Foreskin keratinocyte (primary cell): ENCODE measurements at places on chromosomes 11 and 22. TPM values are rescaled to one million over a fixed set of nuclear protein-coding genes. Genes with fewer than 3 reads are reported as not detected.

- DNase-seq, result no peak
These were observed 164.1 kb upstream of the NCAM1 start for GRCh38 chr11:112797092-112797491.

GRCh38 chr11:110217936-110218335 lies 78.5 kb downstream of the RDX start:
- DNase-seq, result no peak

GRCh38 chr11:36390963-36391471 lies 94.9 kb downstream of the PRR5L start:
- no peak for DNase-seq

The TUBA8 gene
- 0.32 and 0.34 TPM in 2 replicates for total RNA-seq

The TRIM49D2 gene
- not detected in 2 replicates for total RNA-seq

DNA sequence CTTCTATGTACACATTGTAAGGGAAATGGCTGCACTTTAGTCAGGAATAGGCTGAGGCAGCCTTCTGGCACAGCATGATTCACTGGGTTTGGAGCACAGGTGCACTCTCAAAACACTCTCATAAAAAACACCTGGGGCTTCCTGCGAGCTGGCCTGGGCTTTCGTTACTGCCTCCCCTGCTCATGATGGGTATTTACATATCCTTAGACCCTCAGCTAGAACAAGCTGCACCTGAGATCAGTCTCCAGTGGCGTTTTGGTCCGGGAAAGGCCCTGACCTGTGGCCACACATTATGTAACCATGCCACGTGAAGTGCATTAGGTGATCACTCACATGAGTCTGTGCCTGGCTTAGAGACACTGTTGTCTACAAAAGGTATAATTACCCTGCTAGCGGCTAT lies 321.7 kb downstream of the TMEM135 start:
- DNase-seq, result peak; percentile 15

- DNase-seq, result no peak
These were observed 13.1 kb downstream of the MRGPRG start for GRCh38 chr11:3205261-3206155.

DNA sequence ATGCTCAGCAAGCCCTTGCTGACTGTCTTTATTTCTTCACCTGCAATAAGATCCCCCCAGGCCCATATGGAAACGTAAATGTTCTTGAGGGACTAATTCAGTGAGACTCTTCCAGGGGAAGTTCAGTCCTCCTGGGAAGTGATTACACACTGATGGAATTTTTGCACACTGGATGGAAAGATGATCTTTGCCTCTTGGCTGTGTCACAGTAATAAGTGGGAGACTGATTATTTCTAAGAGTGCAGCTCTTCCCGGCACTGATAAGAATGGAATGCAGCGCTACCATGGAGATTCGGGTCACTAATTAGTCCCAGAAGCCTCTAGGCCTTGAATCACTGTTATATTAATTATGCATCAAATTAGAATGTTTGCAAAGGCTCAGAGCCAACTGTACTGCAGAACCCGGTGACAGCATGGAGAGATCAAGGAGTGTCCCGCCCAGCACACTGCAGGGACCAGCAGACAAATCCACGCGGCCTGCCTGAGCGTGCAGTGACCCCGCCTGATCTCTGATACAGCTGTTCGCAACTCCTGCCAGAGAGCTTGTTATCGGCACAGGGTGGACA lies 178.3 kb downstream of the SNX19 start:
- DNase-seq, result no peak

DNA sequence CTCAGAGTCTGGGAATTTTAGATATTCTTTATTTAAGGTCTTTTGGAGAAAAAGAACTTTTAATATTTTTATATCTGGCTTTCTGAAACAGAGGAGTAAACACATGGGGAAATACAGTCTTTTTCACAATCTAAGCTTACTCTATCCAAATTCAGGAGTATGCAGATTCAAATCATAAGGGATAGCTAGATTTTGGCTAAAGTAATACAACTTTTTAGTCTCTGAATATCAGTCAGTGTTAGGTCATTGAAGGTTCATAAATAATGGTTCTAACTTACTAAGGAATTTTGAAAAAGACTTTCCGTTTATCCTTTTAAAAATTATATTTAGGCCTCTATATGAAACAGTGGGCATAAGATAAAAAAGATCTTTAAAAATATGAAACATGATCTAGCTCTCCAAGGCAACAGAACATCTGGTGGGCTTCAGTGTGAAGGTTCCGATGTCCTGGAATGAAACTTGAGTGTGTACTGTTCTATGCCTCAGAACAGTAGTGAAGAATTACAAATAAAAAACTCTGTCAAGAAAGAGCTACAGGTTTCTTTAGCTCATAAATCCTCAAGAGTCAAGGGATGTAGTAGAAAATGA lies 165.2 kb upstream of the PDGFD start:
- no peak for DNase-seq

- DNase-seq, result no peak
These were observed 323.3 kb downstream of the NTM start for GRCh38 chr11:131693756-131694155.

GRCh38 chr11:73283276-73284000 lies 11.3 kb downstream of the P2RY6 start:
- DNase-seq, result no peak

The SCN3B gene
- total RNA-seq, result 0.04 TPM in 1 of 2 replicates, not detected in the other

DNA sequence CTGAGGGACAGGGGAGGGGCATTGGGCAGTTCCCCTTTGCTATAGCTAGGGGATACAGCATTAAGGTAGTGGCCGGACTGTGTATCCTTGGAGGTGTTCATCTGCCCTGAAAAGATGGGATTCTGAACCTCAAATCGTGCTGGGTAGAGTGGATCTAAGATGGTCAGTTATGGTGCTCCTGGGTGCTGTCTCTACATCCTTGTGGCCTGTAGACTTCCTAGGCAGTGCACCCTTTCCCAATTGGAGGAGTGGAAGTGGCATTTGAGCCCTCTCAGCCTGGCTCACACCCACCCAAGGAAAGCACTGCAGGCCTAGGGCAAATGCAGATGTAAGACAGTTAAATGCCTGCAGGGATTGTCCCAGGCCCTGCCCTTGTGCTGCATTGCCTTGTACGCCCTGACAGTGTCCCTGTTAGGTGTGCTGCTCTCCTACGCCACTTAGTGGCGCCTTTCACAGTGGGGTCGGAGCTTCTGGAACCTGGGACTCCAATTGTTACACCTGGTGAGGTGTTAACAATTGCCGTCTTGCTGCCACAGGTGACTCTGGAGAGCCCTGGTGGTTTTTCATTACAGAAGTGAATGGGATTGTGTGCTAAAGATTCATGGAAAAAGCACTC lies 35.0 kb downstream of the PPFIBP2 start:
- no peak for DNase-seq

- DNase-seq, result no peak
These were observed 244.0 kb upstream of the ANO5 start for GRCh38 chr11:21948876-21949275.

DNA sequence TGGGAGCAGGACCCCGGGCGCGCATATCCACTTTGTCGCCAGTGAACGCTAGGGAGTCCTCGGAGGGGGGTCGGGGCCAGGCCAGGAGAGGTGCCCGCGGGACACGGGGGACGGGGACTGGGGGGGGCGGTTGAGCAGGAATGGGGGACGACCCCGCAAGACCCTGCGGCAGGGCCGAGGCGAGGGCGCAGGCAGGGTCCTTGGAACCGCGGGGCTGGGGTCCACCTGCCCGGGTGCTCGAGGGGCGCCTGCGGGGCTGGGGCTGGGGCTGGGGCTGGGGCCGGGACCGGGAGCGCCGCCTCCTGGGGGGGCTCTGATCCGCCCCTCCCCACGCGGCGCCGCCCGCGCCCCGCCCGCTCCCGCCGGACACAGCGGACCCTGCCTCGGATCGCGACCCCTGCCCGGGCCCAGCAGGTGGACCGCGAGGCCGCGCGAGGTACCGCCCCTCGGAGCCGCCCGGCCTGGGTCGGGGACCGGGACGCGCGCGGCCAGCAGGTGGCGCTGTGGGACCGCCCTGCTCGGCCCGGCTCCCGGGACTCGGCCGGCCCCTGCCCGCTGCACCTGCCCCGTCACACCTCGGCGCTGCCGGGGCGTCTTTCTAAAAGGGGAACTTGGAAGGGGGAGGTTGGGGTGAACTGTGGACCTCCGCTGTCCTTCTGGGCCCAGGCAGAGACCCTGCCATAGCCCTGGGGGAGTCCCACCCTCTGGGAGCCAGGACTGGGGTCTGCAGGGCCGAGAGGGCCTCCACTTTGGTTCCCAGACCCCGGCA lies 11.0 kb downstream of the CRELD2 start:
- DNase-seq, result no peak

- DNase-seq, result no peak
These were observed 19.7 kb downstream of the CXCR5 start for GRCh38 chr11:118903204-118904015.

- no peak for DNase-seq
These were observed 89.7 kb upstream of the PHOX2A start for GRCh38 chr11:72333661-72334060.

DNA sequence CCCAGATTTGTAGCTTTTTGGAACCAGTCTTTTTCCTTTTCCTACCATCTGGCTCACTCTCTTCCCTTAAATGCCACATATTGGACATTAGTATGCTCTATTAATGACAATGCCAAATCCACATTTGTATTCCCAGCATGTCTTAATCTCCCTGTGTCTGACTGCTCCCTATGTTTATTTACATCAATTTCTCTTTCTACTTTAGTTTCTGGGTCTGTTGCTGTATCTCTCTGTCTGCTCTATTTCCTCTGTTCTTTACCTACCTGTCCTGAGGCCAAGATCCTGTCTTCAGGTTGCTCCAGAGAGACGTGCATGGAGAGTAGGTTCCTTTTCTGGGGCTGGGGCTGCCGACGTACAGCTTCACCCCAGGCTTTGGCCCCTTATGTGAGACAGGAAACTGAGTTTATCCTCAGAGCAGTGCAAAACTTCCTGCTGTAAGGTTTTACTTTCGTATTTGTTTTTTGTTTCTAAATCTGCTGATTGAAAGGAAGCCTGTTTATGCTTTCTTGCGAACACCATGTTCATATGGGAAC lies 25.6 kb downstream of the OR2AG2 start:
- DNase-seq, result no peak

DNA sequence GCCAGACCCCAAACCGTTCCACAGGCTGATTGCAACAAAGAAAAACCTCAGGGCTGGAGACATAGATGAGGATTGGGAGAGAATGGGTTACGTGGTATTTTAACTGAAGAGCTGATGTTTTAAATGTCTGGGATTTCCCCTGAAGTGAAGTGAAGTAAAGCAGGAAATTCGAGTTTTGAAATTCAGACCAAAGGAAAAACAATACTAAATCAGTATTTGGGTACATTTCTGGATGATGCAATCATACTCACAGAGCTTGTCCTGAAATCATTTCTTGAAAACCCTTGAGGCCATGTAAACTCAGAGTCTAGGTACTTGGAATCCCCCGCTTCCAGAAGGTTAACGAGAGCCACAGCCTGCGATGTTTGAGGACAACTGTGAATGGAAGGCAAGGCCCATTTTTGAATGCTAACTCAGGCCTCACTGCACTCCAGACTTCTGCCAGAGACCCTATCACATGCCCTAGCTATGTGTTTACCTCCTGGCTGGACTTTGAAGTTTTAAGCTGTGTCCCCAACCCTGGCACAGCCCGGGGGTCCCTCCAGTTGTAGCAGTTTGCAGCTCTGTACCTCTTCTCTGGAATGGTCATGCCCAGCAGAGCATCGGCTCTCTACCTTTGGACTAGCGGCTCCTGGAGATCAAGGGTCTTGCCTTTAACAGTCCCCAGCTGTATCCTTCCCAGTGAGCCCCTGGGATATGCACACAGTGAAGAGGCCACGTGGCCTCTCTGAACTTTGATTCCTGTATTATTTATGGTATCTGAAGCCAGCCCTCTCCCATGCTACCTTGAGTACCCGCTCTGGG lies 5.4 kb upstream of the FTH1 start:
- peak; percentile 94 for DNase-seq

GRCh38 chr11:131824771-131825170 lies 454.4 kb downstream of the NTM start:
- no peak for DNase-seq

The PNPLA5 gene
- 0.04 TPM in 1 of 2 replicates, not detected in the other for total RNA-seq

DNA sequence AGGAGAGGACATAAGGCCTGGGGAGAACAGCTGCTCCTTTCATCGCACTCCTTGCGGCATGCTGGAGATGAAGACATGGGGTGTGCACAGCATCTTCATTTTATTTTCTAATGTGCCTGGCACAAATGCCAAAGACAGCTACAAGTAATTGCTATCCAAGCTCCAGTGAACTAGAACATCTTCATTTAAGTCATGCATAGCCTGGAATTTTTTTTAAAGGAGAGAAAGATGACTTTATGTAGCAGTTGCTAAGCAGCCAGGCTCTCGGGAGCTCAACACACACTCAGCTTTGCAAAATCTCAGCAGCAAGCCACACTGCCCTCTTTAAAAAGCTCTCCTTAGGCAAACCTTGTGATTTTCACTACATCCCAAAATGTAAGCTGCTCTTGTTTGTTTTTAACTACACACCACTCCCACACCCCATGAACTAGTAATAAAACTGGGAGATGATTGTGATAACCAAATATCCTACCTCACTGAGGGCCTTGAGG lies 164.5 kb upstream of the POU2AF2 start:
- no peak for DNase-seq

DNA sequence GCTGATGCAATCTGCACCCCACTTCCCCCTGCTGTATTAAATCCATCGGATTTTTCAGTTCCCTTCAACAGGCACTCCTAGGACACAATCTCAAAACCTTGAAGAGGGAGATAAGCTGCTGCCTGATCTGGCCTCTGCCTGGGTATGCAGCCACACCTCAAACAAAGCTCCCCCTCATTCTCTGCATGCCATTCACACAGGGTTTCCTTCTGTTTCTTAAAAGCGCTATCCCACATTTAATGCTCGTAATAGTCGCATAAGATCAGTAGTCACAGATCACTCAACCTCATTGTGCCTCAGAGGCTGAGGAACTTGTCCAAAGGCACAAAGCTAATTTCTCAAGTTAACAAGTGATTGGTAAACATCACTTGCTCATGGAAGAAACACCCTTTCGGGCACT lies 34.0 kb downstream of the UQCR10 start:
- DNase-seq, result no peak

- no peak for DNase-seq
These were observed 50.0 kb upstream of the ADA2 start for GRCh38 chr22:17269224-17269606.

The IFITM1 gene
- total RNA-seq, result 399 and 491 TPM in 2 replicates

GRCh38 chr11:13261591-13262061 lies 16.0 kb upstream of the BMAL1 start:
- peak; percentile 94 for DNase-seq

DNA sequence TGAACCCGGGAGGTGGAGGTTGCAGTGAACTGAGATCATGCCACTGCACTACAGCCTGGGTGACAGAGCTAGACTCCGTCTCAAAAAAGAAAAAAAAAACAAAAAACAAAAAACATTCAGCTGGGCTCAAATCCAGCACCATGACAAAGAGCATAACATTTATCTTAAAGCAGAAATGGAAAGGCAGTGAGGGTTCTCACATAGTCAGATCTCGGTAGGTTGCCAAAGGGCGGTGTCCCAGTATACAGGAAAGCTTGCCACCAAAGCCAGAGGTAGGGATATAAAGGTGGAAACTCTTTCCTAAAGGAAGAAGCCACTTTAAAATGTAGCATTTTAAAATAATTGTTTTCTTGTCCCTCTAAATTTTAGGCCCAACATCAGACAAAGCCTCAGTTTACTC lies 22.4 kb upstream of the CAPRIN1 start:
- DNase-seq, result peak; percentile 34
